ENCODE measurements at places on chromosomes 12 and 14. TPM values are rescaled to one million over a fixed set of nuclear protein-coding genes. Genes with fewer than 3 reads are reported as not detected.
A peak's percentile ranks its signal among the peaks of the same experiment; 100 is the strongest.

- DNase-seq, result no peak
Measured at GRCh38 chr12:120126635-120127005, 10.1 kb upstream of the RAB35 start.

Gene ARG2
- total RNA-seq, result 1.2 TPM

Gene ASPG
- 27.1 TPM for total RNA-seq

GRCh38 chr12:96623656-96624217 is 134.4 kb downstream of the CFAP54 start:
- no peak for DNase-seq

Gene SLC5A8
- not detected for total RNA-seq

Gene CIROP
- not detected for total RNA-seq

DNA sequence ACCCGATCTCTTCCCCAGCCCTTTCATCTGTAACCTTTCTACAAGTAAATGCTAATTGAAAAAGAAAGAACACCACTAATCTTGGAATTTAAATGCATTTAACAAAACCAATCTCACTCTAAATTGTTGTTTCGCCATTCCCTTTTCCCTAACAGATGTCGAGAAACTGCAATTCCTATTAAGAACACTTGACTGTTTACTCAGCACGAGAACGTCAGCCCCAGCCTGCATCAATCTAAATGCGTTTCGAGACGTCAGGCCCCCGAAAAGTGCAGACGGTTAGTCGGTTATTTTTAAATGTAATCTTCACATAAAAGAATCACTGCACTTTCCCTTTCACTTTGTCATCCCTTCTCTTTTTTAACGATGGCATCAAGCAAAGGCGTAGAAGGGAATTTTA is 837.6 kb downstream of the VRK1 start:
- no peak for DNase-seq

GRCh38 chr12:49232940-49233841 is 31.7 kb upstream of the TUBA1C start:
- peak; percentile 75 for DNase-seq

Gene MGST1
- 15.2 TPM for total RNA-seq

Gene COX8C
- total RNA-seq, result 1.3 TPM

- no peak for DNase-seq
Measured at GRCh38 chr12:60093428-60093827, 497.6 kb downstream of the SLC16A7 start.

- DNase-seq, result no peak
Measured at GRCh38 chr14:39446131-39446744, 14.0 kb upstream of the FBXO33 start.

Gene CDK2
- 7.3 TPM for total RNA-seq

GRCh38 chr14:64806202-64806861 is 73.4 kb downstream of the SPTB start:
- DNase-seq, result no peak

DNA sequence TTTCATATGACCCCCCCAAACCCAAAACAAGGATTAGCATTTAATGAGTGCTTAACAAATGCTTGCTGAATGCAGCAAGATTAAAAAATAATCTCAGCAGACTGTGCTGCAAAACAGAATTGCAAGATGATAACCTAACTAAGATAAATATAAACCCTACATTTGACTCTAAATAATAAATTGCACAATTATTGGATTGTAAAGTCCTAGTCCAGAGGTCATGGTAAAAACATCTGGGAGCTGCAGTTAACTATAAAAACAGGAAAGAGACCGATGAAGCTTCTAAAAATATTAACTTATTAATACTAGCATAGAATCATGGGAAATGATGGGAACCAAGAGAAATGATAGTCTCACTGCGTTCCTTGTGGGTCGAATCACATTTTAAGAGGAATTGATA is 37.2 kb downstream of the TSHR start:
- DNase-seq, result no peak

All from left ventricle myocardium inferior (tissue), 1 donor.